ENCODE measurements at places on chromosomes 1 and 21.

DNA sequence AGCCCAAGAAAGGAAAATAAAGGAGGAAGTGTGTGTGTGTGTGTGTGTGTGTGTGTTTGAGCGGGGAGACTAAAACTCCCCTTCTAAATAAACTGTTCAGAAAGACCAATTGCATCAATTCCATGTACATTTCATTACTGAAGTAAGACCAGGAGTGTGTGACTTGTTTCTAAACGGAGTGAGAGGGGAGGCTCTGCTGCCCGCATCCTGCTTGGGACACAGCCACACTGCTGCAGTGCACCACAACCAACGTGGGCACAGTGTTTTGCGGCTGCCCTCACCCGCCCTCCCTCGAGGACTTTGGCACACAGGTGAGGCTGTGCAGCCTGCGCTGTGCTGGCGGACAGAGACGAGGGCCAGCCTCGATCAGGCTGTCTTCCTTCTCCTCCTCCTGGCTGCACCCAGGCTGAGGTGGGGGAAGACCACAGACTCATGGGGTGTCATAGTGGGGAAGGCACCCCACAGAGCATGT lies 31.0 kb upstream of the H6PD start:
- no peak for DNase-seq

DNA sequence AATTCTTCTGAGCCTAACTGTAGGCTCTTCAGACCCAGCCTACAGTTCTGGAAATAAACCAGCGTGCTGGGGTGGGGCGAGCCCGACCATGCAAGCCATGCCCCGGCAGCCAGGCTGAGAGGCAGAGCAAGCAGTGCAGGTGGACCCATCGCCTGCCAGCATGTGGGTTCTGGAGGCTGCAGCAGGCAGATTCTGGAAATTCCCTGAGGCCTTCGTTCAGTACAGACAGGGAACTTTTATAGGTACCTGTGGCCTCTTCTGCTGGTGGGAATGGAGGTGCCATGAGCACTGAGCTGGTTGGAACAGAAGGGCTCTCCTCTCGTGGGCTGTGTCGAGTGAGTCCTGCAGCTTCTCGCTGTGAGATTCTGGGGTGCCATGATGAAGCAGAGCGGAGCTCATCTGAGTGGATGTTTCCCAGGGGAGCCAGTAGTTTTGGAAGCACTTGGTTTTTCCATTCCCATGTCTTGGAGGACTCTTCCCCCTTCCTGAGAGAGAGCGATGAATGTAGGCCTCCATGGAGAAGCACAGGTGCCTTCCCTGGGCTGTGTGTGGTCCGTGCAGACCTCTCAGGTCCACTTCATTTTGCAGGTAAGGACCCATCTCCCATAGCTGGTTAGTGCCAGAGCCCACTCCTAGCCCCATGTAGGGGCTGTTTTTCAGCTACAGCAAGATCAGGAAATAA lies 94.1 kb downstream of the PCBP3 start:
- DNase-seq: no peak

- no peak for DNase-seq
Observed at GRCh38 chr1:42935313-42935895, 23.3 kb downstream of the SLC2A1 start.

DNA sequence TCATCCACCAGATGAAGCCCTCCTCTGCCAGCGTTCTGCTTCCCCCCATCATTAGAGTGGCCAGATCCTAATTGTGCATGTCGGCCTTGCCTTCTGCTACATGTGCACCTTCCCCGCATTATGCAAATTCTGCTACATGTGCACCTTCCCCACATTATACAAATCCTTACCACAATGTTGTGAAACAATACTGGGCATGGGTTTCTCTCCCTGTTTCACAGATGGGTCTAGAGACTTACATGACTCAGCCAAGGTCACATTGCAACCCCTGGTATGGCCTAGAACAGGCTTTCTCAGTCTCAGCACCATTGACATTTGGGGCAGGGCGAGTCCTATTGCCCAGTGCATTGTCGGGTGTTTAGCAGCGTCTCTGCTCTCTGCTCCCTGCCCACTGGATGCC lies 1.0 kb upstream of the CELA2A start:
- no peak for DNase-seq

- no peak for DNase-seq
Observed at GRCh38 chr1:33854091-33854490, 9.8 kb upstream of the HMGB4 start.

GRCh38 chr21:39720126-39720778 lies 24.7 kb upstream of the IGSF5 start:
- no peak for DNase-seq

DNA sequence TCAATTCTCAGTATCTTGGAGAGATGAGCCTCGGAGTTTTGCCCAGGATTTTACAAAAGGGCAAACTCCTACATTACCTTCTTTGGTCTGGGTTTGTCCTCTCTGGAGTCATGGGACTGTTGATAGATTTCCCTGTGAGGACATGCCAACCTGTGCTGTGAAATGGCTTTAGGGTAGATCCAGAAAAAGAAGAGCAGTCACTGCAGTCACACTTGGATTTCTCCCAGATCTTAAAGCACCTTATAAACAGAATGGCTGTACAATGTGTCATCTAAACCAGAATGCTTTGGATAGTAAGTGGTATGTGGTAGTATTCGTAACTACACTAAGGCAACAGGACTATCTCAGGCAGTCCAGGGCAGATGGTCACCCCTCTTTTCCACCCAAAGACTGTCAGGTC lies 1.9 kb upstream of the CSRP1 start:
- no peak for DNase-seq

- DNase-seq: no peak
Observed at GRCh38 chr1:87104140-87104539, 189.7 kb downstream of the HS2ST1 start.

DNA sequence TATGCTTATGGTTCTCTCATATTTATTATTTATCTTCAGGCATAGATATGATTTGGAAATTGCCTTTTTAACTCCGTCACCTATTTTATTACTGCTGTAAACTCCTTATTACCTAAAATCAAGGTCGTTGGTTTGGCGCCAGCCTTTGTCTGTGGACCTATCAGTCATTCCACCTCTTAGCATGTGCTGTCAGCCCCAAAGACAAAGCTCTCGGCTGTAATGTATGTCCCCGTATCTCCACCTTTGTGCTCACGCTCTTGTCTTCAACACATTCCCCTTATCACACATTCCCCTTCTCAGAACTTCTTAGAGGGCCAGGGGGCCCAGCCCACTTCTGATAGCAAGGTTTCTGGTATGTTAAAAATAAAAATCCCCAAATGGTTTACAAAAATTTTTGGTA lies 342.2 kb downstream of the RYR2 start:
- DNase-seq: no peak

DNA sequence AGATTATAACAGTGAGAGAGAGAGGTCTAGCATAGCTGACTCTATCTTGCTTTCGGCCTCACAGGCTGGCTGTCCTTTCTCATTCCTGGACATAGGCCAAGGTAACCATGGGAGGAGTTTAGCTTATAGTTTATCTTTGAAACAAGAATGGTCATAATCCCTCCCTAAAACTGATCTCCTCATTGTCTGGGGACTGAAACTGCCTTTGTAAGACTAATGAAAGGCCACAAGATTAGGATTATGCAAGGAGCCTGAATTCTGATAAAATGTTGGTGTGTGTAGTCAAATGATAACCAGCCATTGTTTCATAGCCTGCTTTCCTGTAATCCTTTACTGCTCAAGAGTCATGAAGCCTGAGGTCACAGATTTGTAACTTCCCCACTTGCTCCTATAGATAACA lies 131.9 kb upstream of the LYPLAL1 start:
- DNase-seq: no peak

DNA sequence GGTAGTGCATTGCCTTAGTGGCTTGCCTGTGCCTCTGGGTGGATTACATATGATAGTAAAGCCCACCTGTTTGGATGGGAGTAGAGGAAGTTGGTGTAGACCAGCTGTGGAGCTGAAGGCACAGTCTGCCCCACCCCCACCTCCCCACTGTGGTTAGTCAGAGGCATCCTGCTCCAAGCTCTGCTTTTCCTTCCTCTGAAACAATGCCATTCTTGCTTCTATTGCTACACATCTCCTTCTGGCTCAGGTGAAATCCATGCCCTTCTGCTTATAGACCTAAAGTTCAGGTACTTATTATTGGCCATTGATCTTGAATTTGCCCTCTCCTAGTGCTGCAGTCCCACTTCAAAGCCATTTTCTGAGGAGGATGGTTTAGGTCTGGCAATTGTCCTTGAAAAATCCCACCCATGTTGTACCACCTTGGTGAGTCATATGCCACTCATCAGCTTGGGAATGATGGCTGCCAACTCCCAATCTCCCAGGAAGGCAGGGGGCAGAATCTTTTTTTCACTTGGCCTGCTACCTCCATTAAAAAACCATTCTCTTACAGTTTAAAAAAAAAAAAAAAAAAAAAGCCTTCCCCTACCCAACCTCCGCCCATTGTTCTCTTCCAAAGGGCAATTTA lies 6.7 kb upstream of the TXLNA start:
- DNase-seq: no peak

DNA sequence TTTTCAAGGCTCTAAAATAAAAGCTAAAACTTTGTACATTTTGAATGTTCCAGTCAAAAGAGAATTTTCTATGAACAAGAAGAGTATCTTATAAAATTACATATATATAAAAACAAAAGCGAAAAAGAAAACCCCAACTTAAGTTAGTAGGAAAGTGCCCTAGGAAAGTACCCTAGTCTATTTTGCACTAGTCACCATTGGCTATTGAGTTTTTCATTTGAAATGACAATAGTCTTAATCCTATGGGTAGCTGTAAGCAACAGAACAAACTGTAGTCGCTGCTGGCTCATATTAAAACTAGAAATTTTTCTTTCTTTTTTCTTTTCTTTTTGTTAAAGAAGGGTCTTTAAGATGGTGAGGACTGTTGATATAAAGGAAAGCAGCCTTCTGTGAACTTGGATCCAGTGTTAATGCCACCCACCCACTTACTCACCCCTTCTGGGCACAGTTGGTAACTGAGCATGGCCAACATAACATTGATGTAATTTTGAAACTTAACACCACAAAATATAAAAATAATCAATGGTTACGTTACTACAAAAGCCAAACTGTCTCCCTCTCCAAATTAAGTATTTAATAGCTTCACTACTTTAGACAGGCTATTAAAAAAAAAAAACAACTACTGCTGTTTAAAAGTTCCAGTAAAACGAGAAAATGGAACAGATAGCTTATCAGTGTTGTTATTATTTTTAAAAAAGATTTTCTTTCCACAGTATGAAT lies 177.0 kb downstream of the EIF4G3 start:
- DNase-seq: no peak

DNA sequence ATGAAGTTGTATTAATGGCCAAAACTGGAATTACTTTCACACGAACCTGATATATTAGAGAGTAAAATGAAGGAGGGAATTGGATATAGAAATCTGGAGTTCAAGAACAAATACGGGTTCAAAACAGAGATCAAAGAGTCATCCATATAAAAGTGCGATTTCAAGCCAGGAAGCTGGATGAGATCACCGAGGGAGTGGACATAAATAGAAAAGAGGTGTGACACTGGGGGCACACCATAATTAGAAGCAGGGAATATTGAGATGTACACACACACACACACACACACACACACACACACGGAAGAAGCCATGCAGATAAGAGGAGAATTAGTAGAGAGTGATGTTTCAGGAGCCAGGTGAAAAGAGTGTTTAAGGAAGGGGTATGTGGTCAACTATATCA lies 32.3 kb upstream of the PLD5 start:
- DNase-seq: no peak

DNA sequence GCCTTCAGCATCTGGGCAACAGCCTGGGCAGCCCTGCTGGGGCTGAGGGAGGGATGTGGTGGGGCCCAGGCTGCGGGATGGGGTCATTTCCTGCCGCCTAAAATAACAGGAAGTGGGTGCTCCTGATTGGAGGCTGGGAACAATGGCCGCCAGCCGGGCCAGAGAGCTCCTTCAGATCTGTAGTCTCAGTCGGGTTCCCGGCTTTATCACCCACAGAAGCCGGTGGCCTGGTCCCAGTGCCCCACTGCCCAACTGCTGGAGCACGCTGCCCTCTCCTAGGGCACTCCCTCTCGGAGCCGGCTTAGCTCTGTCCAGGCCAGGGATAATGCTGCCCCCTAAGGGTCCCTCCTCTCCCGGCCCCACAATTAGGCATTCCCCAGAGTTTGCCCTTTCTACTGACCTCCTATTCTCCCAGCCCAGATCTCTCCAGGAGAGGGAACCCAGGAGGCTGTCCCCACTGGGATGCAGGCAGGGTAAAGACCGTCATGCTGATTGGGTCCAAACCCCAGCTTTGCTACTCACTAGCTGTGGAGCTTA lies 5.1 kb downstream of the MAP7D1 start:
- DNase-seq: peak; percentile 68

- DNase-seq: no peak
Observed at GRCh38 chr1:203512848-203513584, 19.1 kb downstream of the OPTC start.

DNA sequence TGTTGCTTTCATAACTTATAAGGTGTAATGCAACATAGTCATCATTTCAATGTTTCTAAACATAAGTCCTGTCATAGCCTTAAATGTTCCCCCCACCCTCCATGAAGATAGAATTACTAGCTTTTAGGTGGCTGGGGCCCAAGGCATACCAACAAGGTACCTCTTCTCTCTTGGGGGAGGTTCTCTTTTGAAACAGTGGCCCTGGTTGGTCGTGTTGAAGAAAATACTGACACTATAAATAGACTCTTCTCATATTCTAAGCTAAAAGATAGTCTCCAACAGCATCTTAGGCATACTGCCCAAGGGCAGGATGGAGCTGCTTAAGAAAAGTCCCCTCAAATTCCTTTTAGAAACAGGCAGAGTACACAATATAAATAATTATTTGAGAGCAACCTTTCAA lies 255.0 kb downstream of the FAF1 start:
- DNase-seq: no peak

DNA sequence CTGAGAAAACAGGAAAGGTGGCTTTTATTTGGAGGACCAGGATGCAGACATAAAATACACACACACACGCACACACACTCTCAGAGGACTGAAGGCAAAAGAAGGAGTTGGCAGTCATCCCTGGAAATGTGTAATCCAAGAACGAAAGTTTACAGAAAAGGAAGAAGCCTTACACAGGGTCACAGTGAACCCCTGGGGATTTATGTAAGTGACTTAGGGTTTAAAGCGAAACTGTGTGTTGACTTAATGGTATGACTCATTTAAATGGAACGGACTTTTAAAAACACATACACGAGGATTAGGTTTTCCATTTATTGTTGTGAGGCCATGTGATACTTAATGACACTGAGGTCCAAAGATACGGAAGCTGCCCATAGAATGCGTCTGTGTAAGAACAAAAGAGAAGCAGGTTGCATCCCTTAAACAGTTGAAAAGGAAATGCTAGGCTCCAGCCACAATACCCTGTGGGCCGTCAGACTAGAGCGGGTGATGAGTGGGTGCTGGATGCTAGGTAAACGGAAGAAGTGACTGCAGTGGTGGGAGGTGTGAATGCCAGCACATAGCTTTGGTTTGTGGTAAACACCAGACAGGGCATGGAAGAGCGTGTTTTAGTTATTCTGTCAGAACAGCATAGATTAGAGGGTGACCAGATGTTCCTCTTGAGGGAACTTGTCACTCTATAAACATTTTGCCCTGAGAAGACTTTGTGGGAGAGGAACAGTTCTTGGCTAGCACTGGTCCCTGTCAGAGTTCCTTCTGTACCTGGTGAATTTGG lies 21.6 kb upstream of the BCL10 start:
- DNase-seq: peak; percentile 55

All from activated CD4-positive, CD25-positive, alpha-beta regulatory T cell treated with anti-CD3 and anti-CD28 coated beads, Interleukin-2, amount 50 U/mL, for 72 hours (primary cell).